RPMI7951 (cell line): ENCODE measurements at places on chromosomes 1 and 21.

- DNase-seq, result no peak
These were observed 181.6 kb downstream of the NCAM2 start for GRCh38 chr21:21179619-21180298.

DNA sequence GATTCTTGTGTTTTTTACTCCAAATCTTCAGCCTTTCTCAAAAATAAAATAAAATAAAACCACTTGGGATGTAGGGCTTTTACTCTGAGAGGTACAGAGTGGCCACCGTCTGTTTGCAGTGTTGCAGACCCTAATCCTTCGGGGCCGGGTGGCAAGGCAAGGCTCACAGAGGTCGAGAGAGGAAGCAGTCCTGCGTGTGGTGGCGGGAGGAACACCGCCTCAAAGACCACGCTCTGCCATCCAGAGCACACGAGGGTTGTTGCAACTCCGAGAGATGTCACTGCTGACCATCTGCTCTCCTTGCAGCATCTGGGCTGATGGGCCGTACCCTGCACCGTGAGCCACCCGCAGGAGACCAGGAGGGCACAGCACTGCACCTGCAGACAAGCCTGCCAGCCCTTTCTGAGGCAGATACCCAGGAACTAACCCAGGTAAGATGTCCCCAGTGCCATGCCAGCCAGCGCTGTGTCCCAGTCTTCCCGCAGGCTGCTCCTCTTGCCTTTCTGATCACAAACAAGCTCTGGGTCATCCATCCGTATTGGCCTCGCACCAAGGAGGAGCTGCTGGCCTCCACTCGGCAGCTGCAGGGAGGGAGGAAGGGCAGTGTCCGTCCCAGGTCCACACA is 31.5 kb downstream of the SNAP47 start:
- DNase-seq, result no peak

DNA sequence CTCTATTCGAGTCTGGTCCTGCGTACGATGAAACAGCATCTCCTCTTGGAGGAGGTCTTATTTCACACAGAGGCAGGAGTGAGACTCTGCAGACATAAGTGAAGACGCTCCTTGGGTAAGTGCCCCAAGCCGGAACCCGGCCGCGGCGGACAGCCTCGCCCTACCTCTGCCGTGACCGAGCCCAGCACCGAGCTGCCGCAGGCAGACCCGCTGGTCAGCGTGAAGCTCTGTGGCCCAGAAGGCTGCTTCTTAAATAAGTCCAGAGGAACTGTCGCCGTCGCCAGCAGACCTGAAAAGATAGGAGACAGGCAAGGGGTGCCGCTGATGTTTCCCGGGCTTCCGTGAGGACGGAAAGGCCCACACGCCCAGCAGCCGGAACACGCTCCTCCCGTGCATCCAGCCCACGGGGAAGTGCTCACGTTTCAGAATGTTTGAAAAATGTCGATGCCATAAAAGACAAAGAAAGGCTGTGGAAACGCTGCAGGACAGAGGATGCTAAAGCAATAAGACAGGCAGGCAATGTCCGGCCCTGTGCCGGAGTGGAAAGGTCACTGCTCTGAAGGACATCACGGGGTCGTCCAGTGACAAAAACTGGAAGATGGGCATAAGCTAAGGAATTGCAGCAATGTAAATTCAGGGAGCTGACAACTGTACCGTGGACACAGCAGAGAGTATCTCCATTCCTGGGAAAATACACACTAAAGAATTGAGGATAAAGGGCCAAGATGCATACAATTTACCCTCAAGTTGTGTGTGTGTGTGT is 28.5 kb upstream of the PRDM15 start:
- DNase-seq, result no peak

DNA sequence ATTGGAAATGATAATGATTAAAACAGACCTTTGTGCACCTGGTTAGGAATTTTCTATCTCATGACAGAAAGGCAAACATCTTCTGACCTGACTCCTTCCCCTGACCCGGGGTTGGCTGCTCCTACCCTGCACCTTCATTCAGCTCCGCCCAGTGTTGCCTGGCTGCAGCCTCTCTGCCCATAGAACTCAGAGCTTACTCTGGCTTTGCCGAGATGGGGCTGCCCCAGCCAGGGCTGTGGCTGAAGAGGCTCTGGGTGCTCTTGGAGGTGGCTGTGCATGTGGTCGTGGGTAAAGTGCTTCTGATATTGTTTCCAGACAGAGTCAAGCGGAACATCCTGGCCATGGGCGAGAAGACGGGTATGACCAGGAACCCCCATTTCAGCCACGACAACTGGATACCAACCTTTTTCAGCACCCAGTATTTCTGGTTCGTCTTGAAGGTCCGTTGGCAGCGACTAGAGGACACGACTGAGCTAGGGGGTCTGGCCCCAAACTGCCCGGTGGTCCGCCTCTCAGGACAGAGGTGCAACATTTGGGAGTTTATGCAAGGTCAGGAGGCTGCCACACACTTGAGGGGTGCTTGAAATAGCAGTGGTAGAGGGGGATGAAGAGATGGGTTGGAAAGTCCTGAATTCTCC is at the start of gene DIO1:
DIO1 (plus strand) TSS at position 189 of the 638 bp plus-strand sequence; CDS start at position 213, 24 bp downstream.
- DNase-seq, result no peak

DNA sequence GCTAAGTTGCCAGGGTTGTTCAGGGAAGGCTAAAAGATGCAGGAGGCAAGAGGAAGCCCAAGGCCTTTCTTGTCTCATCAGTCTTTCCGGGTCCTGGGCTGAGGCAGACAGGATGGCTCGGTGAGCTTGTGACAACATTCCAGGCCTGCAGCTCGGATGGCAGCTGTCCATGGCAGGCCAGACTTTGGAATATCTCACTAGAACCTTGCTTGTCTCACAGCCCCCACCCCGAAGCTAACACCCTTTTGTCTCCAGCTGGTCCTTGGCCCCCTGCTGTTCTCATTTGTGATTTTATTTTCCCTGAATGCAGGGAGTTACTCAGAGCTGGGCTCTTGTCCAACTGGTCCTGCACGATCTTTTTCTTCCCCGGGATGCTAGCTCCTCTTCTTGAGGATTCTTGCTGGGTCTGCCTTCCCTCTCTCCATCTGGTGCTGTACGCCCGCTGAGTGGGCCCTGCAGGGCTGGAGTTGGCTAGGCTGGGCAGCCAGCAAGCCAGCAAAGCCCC is 477.2 kb upstream of the CAMK1G start:
- peak; percentile 80 for DNase-seq

DNA sequence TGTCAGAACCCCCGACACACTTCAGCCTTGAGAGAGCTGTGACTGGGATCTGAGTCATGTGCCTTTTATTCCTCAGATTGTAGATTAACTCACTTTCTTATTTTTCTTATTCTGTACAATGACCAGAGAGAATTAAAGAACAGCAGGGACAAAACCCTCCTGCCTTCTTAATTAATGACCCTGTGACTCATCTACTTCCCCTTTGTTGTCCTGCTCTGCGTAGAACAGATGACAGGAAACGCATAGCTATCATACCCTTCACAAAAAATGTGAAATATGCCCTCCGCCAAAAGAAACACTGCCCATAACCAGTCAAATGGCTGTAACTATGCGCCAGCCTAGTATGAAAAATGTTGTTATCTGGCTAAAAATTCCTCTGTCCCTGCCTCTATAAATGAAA is 9.1 kb upstream of the PADI2 start:
- DNase-seq, result peak; percentile 99

DNA sequence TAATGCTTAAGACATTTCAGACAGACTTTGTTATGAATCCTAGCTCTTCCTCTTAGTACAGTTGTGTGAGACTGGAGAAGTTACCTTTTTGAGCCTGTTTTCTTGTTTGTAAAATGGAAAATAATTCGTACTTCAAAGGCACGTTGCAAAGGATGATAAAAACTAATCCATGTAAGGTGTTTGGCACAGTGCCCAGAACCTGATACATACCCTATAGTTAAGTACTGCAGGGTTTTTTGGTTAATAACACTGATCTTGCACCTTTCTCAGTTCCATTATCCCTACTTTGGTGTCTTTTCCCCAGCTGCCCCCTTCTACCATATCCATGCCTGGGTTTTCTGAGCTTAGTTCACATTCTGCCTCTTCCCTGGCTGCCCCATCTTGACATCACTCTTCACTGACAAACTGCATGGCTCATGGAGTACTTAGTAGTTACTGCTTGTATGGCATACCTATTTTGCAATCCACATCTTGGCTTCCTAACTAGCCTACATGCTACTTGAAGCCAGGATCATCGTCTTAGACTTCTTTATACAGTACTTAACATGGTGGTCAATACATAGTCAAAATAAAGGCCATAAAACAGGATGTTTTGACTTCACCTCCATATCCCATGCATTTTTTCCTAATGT is 10.1 kb downstream of the CCDC185 start:
- peak; percentile 9 for DNase-seq

- no peak for DNase-seq
These were observed 48.4 kb upstream of the EDARADD start for GRCh38 chr1:236345728-236346127.

- no peak for DNase-seq
These were observed 119.8 kb downstream of the GALNT2 start for GRCh38 chr1:230186874-230187273.
